ENCODE measurements at places on chromosomes 6 and 20. TPM values are rescaled to one million over a fixed set of nuclear protein-coding genes. Genes with fewer than 3 reads are reported as not detected.

GLP1R gene
- total RNA-seq: 0.36 TPM

CCDC28A gene
- total RNA-seq: 15.7 TPM

MMUT gene
- 24.4 TPM for total RNA-seq

ALDH8A1 gene
- 1.3 TPM for total RNA-seq

FAM217A gene
- total RNA-seq: not detected

ELOVL2 gene
- 0.31 TPM for total RNA-seq

Data from ureter (tissue), 1 donor.